ENCODE measurements at places on chromosomes 4 and X. TPM values are rescaled to one million over a fixed set of nuclear protein-coding genes. Genes with fewer than 3 reads are reported as not detected.

CLDN22 gene
- not detected for total RNA-seq

EDA gene
- 15.1 TPM for total RNA-seq

DMP1 gene
- 0.11 TPM for total RNA-seq

ZNF732 gene
- 30.2 TPM for total RNA-seq

ZNF157 gene
- total RNA-seq = 1.7 TPM

ADGRL3 gene
- total RNA-seq = 9.7 TPM

TLR3 gene
- 1.4 TPM for total RNA-seq
